ENCODE measurements at places on chromosomes 13 and 19. TPM values are rescaled to one million over a fixed set of nuclear protein-coding genes. Genes with fewer than 3 reads are reported as not detected.

The TSSK6 gene
- total RNA-seq = 1.9 TPM

The ZNF556 gene
- not detected for total RNA-seq

The STAP2 gene
- total RNA-seq = 6.6 TPM

The MAB21L1 gene
- total RNA-seq = 3.0 TPM

The ZNF471 gene
- 4.9 TPM for total RNA-seq

The ZFP14 gene
- 6.0 TPM for total RNA-seq

The ARHGEF18 gene
- 32.6 TPM for total RNA-seq

The CYP4F2 gene
- total RNA-seq = not detected

The ZNF536 gene
- 0.09 TPM for total RNA-seq

The LILRB4 gene
- not detected for total RNA-seq

The CLDND2 gene
- not detected for total RNA-seq

Measured in bronchial smooth muscle cell (primary cell).